Right atrium auricular region (tissue), 2 donors: ENCODE measurements at places on chromosomes 7 and 10. TPM values are rescaled to one million over a fixed set of nuclear protein-coding genes. Genes with fewer than 3 reads are reported as not detected.

The FAM13C gene
- total RNA-seq: 4.4 TPM

The CPA1 gene
- total RNA-seq: not detected

DNA sequence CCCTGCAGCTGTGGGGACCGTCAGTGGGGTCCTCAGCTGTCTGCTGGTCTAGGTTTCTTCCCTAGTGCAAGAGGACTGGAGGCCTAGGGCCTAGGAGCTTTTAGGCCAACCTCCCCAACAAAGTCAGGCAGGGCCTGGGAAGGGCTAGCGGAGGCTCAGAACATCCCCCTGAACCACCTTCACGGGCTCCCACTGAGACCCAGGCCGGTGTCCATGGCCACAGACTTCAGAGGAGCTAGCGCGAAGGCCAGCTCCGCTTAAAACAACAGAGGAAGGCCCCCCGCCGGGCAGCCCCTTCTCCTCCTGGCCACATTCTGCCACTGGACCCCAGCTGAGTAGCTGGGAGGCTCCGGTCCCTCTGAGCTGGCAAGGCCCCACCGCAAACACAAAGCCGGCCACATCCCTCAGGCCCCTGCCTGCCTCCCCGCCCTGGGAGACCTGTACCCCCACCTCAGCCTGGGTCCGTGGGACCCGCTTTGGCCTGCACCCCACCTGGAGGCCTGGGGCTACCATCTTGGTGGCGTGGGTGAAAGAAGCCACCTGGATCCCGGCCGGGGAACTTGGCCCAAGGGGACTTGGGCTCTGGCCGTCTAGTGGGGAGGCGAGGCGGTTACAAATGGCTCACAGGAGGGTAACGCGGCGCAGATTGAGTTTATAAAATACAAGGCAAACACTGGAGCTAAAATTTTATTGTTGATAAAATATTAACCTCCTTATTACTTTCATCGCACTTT, 5.4 kb upstream of the UNCX start:
- H3K27ac ChIP-seq: no peak overlapping the region
- no peak overlapping the region for H3K4me3 ChIP-seq
- no peaks in the 10 kb centered on the region for H3K36me3 ChIP-seq
- DNase-seq: no peak

GRCh38 chr7:151459726-151460473, 20.0 kb upstream of the CRYGN start:
- peak overlapping the region; percentile 98 for H3K27ac ChIP-seq
- H3K36me3 ChIP-seq: peaks cover 4% of the 10 kb centered on the region
- H3K27me3 ChIP-seq: no peaks in the 10 kb centered on the region
- H3K4me1 ChIP-seq: no peaks in the 10 kb centered on the region

DNA sequence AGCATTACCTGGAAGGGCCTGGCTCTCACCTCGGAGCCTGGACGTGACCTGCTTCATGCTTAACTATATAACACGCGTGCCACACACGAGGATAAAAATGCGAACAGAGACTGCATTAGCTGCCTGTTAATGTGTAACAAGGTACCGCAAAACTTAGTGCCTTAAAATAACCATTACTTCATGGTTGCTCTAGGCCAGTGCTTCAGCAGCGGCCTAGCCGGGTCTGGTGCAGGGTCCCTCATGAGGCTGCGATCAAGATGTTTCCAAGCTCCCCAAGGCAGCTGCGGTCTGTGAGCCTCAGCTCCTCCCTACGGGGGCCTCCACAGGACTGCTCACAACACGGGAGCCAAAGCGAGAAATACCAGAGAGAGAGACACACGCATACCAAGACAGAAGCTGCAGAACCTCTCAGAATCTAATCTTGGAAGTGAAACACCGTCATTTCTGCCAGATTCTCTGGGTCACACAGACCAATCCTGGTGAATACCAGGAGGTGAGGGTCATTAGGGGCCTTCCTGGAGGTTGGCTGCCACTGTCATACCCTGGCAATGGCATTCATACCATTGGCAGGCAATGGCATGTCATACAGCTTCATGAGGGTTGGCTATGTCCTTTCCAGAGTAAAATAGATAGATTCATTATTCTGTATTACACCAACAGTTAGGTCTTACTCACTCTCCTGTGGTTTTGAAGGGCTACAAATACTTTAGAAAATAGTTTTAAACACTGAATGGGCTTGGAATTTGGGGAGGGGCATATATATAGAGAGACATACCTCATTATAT, 94.5 kb downstream of the HIPK2 start:
- peak overlapping the region; percentile 92 for H3K27ac ChIP-seq
- no peaks in the 10 kb centered on the region for H3K27me3 ChIP-seq
- no peak for DNase-seq
- peaks cover 57% of the 10 kb centered on the region for H3K4me1 ChIP-seq
- H3K4me3 ChIP-seq: no peak overlapping the region

GRCh38 chr10:48470115-48470892, 134.6 kb downstream of the ARHGAP22 start:
- H3K27me3 ChIP-seq: no peaks in the 10 kb centered on the region
- peaks cover 10% of the 10 kb centered on the region for H3K4me1 ChIP-seq
- no peak overlapping the region for H3K4me3 ChIP-seq
- DNase-seq: no peak
- no peaks in the 10 kb centered on the region for H3K36me3 ChIP-seq

DNA sequence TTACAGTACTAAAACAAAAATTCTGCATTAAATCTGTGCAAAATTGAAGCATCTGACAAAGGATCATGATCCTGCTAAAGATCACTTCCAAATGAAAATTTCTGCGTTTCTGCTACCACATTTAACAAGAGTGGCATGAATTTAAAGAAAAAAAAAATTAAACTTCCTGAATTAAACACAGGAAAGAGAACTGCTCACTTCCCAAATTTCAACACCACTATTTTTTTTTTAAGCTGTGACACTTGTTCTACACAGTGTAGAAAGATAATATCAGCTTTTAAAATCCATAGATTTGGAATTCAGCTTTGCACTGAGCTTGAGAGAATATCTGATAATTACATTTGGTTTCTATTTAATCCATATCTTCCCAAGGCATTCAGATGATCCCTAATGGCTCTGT, 73.6 kb downstream of the EPC1 start:
- no peaks in the 10 kb centered on the region for H3K4me1 ChIP-seq
- no peak overlapping the region for H3K4me3 ChIP-seq
- H3K36me3 ChIP-seq: peaks cover 54% of the 10 kb centered on the region
- H3K27me3 ChIP-seq: no peaks in the 10 kb centered on the region
- H3K27ac ChIP-seq: no peak overlapping the region

- no peak overlapping the region for H3K4me3 ChIP-seq
- H3K36me3 ChIP-seq: no peaks in the 10 kb centered on the region
- H3K27ac ChIP-seq: no peak overlapping the region
Observed at GRCh38 chr7:117053432-117053831, 100.1 kb downstream of the ST7 start.

DNA sequence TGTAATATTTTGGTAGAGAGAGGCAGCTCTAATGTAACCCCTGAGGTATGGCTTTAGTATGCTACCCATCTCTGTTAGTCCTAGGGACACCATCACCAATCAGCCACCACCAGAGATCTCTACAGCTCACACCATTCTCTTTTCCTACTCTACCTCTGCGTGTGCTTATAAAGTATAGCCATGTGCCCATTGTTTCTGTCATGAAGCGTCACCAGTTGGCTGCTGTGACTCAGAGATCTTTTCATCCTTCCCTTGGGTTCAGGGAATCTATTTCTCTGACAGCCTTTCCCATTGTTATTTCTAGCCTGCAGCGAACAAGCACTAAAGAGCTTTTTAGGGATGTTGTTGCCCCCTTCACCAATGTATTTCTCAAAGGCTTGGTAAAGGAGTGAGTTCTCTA, 103.3 kb downstream of the TPST1 start:
- H3K36me3 ChIP-seq: no peaks in the 10 kb centered on the region
- DNase-seq: no peak
- no peaks in the 10 kb centered on the region for H3K27me3 ChIP-seq
- H3K4me1 ChIP-seq: no peaks in the 10 kb centered on the region
